ENCODE measurements at places on chromosomes 2 and 18. TPM values are rescaled to one million over a fixed set of nuclear protein-coding genes. Genes with fewer than 3 reads are reported as not detected.

DNA sequence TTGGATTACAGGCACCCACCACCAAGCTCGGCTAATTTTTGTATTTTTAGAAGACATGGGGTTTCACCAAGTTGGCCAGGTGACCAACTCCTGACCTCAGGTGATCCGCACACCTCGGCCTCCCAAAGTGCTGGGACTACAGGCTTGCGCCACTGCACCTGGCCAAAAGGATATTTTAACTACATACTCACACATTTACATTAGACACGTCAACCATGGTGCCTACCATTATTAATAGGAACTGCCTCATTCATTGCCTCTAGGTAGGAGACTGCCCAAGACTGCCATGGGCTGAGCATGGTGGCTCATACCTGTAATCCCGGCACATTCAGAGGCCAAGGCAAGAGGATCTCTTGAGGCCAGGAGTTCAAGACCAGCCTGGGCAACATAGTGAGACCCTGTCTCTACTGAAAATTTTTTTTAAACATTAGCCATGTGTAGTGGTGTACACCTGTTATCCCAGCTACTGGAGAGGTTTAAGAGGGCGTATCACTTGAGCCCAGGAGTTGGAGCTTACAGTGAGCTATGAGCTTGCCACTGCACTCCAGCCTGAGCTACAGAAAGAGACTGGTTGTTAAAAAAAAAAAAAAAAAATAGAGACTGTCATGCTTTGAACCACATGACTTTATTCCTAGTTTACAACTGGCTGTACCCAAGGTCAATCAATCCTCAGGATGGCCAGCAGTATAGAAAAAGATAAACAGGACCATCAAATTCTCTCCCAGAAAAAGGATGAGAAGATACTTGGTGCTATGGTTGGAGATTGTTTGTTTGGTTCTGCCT, 31.1 kb upstream of the EPC2 start:
- no peak for DNase-seq

Gene SPATA3
- not detected for polyA plus RNA-seq

- DNase-seq = no peak
Observed at GRCh38 chr2:10390369-10390801, 57.7 kb downstream of the ODC1 start.

- no peak for DNase-seq
Observed at GRCh38 chr2:54879598-54880332, 156.3 kb downstream of the EML6 start.

- no peak for DNase-seq
Observed at GRCh38 chr2:179226203-179226960, 38.2 kb downstream of the SESTD1 start.

GRCh38 chr2:5982903-5983265, 290.7 kb downstream of the SOX11 start:
- DNase-seq = no peak

GRCh38 chr2:154960802-154961583, 262.5 kb downstream of the KCNJ3 start:
- DNase-seq = no peak

DNA sequence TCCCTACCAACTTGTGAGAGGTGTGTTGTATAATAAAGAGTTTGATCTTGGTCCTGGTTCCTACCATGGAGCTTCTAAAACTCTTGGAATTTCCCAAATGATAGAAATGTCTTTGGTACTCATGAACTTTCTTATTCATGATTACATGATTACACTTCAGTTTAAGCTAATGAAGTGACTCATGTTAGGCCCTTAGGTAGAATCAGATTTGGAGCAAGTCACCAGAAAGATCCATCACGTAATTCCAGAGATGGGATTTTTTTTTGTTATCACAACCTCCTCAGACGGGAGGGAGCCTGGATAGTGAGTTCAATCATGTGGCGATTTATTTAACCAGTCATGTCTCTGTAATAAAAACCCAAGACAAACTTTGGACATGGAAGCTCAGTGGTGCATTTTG, 1287.6 kb upstream of the ZEB2 start:
- DNase-seq = no peak

Gene CFC1
- polyA plus RNA-seq = not detected

DNA sequence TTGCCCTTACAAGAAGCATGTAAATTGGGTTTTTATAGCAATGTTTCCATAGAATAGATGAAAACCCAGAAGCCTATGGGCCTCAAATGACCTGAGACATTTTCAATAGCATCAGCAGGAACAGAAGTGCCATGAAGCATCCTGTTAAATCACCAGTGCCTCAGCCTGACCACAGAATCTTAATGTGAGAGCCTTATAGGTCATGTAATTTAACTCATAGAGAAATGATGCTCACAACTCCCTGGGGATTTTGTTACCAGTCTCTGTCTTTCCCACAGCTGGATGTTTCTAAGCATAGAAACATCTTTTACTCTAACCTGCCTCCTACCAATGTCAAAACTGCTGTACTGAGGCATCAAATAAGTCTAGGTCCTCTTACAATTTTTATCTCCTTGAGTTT, 295.8 kb upstream of the ACVR2A start:
- DNase-seq = no peak

Gene ACTG2
- 0.50 TPM for polyA plus RNA-seq

DNA sequence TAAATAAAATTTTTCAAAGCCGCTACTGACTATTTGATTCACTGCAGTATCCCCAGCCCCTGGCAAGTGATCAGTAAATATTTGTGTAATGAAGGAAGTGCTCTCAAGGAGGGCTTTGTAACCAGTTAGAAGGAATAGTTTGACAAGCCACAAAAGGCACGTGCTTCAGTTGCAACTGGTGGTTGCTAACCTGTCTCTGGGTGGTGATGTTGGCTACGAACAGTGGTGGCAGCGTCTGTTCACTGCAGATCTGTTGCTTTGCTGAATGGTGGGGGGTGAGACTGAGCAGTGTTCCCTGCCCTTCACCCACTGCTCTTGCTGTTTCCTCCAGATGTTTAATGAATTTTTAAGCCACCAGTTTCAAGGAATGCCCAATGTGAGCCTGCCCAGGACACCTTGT, 73.9 kb upstream of the SIX2 start:
- DNase-seq = no peak

- no peak for DNase-seq
Observed at GRCh38 chr2:72718876-72719275, 107.0 kb downstream of the EXOC6B start.

DNA sequence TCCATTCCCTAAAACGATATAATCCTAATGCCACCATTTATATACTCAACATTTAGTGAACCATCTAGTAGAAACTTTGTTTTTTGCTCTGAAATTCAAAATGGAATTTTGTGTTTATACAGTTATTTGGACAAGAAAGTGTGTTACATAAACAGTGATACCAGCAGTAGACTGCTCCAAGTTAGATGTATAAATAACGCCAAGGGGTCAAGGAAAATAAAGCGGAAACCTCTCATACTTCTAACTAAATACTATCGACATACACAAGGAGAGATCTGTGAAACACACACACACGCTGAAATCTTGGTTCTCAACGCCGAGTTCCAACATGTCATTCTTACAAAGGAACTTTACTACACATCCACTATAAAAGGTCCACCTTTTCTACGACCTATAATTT, 1.2 kb downstream of the TXNL1 start:
- DNase-seq = no peak

DNA sequence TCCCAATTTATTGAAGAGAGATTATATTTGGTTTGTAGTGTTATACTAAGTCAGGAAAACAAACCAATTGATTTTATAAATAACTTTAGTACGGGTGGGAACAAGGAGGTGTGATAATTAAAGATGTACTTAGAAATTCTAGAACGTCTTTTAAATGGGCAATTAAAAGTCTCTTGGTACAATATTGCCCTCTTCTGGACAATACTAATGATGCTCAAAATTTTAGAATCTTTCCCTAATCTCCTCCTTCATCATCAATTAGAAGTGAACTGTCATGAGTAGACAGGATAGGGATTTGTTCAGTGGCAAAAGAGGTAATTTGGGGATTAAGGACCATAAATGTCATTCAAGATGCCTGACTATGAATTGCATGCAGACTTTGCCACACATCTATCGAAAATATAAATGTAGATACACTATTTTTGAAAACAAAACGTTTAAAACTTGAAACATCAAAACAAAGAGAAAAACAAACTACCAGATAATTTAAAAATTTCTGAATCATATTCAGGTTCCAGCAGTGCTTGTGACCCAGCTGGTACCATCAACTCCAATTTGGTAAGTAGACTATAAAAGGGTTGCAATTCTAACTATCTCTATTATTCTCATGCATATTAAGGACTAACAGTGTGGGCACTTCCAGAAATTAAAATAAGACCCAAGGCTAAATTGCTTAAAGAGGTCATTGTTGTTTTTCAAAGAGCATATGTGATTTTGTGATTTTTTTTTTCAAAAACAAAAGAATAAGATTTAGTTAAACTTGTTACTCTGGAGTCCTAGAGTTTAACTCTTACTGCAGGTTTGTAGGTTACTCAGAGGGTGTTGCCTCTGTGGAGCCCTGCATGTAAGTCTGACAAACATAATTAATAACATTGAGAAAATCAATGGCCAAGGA, 123.5 kb downstream of the LAMA3 start:
- peak; percentile 5 for DNase-seq
